ENCODE measurements at places on chromosomes 11 and 22.

GRCh38 chr11:130212431-130212961 lies 52.9 kb downstream of the ST14 start:
- no peak for DNase-seq

DNA sequence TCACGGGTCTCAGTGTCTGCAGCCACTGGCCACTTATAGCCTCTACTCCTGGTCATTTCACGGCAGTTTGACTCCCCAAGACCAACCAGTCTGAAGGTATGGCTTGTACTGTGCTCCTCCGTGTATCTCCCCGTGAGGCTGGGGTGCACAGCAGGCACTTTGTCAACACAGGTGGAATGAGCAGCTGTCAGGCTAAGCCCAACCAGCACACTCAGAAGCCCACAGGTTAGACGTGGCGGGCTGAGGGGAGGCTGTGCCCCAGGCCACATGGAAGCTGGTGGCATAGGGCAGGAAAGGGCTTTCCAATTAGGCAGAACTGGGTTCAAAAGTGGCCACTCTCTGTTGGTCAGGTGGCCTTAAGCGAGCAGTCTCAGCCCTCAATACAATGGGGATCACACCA lies 7.0 kb downstream of the TP53I11 start:
- DNase-seq, result no peak

- DNase-seq, result no peak
Observed at GRCh38 chr11:117828611-117829368, 4.2 kb upstream of the FXYD2 start.

DNA sequence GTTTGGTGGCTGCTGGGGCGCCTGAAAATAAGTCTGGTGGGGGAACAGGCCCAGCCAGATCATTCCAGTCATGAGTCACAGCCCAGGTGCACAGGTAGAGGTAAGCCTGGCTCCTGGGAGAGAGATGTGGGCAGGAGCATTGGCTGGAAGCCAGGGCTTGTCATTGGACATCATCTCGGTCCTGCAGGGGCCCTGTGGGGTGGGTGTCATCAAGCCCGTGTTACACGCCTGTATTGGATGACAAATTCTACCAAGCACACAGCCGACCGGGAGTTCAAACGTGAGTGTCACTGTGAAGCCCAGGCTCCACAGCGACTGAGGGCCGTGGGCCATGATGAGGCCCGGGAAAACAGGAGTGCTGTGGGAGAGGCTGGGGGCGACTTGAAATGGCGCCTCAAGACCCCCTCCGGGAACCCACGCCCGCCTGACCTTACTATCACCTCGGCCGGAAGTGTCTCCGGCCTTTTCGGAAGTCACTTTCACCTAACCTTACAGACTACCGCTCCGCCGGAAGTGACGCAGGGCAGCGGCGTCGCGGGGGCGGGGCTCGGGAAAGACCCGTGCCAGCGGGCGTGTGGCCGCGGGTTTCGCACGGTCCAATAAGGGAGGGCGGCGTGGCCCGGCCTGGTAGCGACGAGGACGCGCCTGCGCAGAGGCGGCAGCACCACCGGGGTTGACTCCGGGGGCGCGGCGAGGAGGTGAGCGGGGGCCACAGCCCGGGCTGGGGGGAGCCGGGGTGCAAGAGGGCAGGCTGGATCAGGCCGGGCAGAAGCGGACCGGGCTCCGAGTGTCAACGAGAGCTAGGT lies at the start of gene FKBP2:
Gene FKBP2, plus strand, starts transcription at position 661 of the 806 bp plus-strand sequence. CDS start 1,293 bp downstream, outside the sequence.
- peak; percentile 95 for DNase-seq

- no peak for DNase-seq
Observed at GRCh38 chr22:40348025-40348658, 1.8 kb downstream of the ADSL start.

DNA sequence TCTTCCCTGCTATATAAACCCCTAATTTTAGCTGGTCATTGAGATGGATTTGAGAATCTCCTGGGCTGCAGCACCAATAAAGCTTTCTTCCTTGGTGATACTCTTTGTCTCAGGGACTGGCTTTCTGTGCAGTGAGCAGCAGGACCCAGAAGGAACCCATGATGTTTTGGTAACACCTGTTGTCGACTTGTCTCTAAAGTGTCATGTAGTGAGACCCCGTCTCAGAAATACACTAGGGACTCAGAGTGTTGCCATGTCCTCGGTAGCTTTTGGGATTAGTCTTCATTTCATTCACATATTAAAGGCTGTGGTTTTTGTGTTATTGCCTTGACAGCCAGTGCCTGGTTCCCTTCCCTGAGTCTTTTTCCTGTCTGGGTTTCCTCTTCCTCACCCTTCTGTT lies 1078.7 kb downstream of the TBC1D22A start:
- no peak for DNase-seq

- DNase-seq, result no peak
Observed at GRCh38 chr22:49148895-49149418, 678.7 kb downstream of the BRD1 start.

DNA sequence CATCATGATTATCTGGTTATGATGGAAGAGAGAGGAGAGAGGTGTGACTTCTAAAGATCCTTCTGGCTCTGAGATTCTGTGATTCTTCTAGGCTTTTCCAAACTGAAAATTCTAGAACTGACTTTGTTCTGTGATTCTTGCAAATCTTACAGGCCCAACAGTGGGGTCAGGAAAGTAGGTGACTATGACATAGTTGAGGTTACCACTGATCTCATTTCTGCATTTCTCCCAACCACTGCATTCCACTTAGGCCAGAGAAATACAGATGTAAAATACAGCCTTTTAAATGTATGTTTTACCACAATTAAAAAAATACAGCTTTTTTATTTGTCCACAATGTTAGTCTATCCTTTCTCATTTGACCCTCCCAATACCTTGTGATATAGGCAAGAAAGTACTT lies 83.7 kb downstream of the STIM1 start:
- no peak for DNase-seq

- DNase-seq, result no peak
Observed at GRCh38 chr11:72298931-72299330, 55.0 kb upstream of the PHOX2A start.

GRCh38 chr22:17575681-17576080 lies 12.4 kb downstream of the SLC25A18 start:
- no peak for DNase-seq

- DNase-seq, result no peak
Observed at GRCh38 chr11:23455321-23455891, 595.1 kb upstream of the CCDC179 start.

- DNase-seq, result no peak
Observed at GRCh38 chr11:121907379-121907778, 208.6 kb downstream of the BLID start.

DNA sequence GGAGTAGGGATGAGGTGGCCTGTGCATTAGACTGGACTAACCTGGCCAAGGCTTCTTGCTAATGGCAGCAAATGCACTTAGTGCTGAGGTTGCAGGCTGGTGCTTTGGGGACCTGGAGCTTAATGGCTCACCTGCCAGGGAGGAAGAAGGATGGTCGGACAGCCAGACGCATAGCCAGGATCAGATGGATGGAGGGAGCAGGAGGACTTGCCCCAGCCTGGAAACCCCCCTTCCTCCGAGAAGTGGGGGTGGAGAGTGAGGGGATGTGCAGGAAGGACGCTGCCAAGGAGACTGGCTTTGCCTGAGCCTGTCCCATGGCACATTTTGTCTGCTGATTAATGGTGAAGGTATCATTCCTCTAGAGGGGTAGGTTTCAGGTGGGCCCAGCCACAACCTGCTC lies 17.9 kb downstream of the IGLL1 start:
- DNase-seq, result no peak

DNA sequence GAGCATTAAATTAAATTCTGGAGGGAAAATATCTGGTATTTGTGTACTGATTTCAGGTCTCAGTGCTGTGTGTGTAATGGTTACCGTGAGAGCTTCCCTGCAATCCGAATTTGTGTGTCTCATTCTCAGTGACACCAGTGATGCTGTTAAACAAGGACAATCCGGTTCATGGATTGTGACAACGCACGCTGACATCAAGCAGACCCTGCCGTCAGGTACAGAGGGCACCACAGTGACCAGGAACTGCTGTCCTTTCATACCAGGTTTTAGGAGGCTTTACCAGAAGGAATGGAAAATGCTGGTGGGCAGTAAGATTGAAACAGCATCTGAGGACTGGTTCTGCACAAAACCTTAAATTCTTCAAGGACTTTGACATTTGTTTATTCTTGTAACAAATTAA lies 30.5 kb upstream of the PLET1 start:
- DNase-seq, result no peak

- DNase-seq, result no peak
Observed at GRCh38 chr11:115944596-115944995, 440.4 kb upstream of the CADM1 start.

DNA sequence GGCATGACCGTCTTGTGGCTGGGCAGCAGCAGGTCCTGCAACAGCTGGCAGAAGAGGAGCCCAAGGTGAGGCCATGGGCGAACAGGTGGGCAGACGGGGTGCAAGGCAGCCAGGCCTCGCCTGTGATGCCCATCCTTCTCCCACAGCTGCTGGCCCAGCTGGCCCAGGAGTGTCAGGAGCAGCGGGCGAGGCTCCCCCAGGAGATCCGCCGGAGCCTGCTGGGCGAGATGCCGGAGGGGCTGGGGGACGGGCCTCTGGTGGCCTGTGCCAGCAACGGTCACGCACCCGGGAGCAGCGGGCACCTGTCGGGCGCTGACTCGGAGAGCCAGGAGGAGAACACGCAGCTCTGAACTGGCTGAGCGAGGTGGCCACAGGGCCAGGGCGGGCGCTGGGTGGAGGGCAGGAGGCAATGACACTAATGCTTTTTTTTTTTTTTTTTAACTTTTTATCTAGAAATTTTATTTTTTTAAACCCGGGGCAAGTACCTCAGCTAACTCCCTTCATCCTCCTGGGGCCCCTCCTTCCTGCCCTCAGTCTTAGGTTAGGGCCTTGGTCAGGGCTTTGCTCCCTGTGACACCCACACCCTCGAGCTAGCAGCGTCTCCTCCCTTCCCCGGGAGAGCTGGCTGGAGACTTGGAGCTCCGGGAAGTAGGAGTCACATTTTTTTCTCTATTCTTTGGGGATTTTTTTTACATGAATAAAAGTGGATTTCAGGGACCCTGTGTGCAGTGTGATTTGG lies 16.0 kb downstream of the PLCB3 start:
- DNase-seq, result no peak

DNA sequence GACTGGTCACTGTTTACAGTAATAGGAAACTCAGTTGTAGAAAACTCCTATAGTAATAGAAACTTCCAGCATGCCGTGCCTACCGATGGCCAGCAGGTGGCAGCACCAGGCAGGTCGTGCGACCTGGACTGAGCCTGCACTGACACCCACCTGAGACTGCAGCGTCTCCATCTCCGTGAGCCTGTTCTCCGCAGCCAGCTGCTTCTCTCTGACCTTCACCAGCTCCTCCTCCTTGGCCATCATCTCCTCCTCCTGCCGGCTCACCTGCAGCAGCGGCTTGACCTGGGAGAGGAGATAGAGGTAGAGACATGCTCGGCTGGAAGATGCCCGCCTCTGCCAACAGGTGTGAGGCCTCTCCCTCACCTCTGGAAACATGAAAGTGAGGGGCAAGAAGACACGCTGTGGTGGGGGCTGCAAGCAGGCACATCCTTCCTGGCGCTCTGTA lies 48.5 kb downstream of the APOL1 start:
- peak; percentile 54 for DNase-seq

DNA sequence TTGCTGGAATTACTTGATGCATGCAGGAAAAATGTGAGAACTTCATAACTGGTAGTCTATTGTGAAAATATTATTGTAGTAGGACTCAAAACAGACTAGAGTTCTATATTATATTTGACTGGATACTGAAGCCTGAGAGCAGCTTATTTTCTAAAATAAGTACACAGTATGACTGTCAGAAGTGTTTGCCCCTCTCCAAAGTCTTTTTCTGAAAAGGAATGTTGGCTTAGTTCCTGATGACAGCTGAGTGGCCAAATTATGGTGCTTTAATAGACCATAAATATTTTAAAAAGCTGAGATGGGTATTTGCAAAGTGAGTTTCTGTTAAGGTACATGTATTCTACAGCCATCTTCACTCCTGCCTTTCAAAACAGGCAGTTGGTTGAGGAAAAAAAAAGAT lies 13.1 kb downstream of the ZBED5 start:
- DNase-seq, result no peak

DNA sequence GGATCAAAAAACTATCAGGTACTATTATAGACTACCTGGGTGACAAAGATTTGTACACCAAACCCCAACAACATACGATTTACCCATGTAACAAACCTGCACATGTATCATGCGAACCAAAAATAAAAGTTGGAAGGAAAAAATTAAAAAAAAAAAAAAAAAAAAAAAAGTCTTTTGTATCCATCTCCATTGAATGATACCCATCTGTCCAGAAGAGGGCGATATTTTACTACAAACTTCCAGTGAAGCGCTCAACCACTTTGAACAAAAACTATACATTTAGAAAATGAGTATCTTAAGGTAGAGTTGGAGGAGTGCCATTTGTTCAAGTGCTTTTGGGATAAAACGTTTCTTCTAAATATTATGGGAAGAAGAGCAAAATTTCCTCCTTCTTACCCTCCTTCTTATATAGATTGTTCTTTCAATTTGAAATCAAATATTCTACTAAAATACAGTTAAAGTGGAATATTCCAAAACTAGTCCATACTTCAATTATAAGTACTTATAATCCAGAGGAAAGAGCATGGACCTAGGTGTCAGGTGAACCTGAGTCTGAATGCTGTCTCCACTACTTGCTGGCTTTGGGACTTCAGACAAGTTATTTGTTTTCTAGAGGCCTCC lies 23.3 kb downstream of the ARL14EP start:
- DNase-seq, result peak; percentile 58

- DNase-seq, result no peak
Observed at GRCh38 chr11:124085997-124086846, 29.0 kb upstream of the VWA5A start.

- DNase-seq, result no peak
Observed at GRCh38 chr11:120819003-120819402, 204.9 kb upstream of the TBCEL start.

- no peak for DNase-seq
Observed at GRCh38 chr11:123330071-123330470, 100.0 kb upstream of the GRAMD1B start.

DNA sequence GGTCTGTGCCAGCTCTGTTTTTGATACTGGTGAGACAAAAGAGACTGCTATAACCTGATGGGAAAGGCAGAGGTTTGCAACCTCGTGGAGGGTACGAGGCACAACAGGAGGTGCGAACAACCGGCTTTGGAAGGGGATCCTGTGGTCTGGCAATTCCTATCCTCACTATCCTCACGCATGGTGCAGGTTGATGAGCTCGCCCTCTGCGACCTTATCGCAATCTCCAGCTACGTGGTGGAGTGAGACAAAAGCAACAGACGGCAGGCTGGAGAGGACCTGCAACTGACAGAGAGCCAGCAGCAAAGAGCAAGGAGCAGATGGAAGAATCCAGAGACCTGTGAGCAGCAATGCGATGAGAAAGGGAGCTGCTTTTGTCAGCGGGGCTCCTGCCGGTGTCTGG lies 47.3 kb upstream of the TSKU start:
- DNase-seq, result no peak

DNA sequence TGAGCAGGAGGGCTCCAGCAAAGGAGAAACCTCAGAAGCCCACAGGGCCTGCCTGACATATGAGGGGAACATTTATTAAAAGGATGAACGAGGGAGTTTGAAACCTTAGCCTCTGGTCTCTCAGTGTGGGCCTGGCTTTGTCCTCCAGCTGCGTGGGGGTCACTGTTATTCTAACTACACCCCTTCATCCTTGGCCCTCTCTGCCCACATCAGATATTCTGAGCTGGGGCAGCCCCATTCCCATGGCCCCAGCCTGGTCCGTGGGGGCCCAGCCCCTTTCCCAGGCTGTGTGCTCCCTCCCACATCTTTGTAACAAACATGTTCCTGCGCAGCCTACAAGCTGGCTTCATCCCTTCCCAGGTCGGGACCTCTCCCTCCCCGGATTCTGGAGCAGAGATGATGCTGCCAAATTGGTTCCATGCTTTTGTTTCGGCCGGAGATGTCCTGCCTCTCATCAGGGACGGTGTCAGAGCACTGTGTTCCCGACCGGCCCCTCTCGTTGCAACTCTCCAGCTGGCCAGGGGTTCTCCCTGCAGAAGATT lies 4.0 kb downstream of the FXYD6 start:
- no peak for DNase-seq

Measured in neuronal stem cell (in vitro differentiated cells).